ENCODE measurements at places on chromosomes 13 and 19. TPM values are rescaled to one million over a fixed set of nuclear protein-coding genes. Genes with fewer than 3 reads are reported as not detected.

DNA sequence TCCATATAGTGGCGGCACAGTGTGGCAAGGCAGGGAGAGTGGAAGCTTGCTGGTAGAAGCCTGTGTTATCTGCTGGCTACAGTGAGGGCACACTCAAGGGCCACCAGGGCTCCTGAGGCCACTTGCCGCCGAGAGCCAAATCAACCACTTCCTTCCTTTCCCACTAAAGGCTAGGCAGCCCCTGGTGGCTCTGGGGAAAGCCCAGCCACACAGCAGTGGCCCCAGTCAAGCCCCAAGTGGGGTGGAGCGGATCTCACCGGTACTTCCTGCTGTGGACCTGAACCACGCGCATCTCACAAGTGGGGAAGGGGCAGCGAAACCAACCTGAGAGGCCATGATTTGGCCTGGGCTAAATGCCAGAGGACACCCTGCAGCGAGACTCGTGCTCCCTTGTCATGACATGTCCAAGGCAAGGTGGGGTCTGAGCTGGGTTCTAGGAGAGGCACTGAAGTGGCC, 21.9 kb upstream of the SLC35E1 start:
- no peak for DNase-seq

DNA sequence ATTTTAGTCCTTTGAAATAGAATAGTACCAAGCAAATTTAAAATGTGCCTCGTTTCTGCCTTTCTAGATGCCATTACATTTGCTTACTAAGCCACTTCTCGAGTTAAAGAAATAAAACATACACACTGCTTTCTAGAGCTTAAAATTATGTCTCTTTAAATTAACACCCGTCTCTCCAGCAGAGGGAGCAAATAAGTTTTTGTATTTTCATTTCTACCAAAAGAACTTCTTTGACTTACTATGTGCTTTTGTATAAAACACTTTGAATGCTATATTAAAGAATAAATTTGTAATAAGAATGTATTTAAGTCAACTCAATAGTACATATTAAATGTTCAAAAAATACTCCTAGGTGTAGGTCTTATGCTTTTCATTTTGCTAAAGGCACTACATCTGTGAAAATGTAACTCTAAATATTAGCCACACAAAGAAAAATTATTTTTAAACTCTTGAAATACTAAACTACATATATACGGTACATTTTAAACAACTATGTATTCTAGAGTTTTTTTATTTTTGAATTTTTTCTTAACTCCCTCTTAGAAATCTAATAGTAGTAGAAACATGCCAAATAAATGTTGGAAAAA, 269.3 kb upstream of the MIR17HG start:
- peak; percentile 5 for DNase-seq

DNA sequence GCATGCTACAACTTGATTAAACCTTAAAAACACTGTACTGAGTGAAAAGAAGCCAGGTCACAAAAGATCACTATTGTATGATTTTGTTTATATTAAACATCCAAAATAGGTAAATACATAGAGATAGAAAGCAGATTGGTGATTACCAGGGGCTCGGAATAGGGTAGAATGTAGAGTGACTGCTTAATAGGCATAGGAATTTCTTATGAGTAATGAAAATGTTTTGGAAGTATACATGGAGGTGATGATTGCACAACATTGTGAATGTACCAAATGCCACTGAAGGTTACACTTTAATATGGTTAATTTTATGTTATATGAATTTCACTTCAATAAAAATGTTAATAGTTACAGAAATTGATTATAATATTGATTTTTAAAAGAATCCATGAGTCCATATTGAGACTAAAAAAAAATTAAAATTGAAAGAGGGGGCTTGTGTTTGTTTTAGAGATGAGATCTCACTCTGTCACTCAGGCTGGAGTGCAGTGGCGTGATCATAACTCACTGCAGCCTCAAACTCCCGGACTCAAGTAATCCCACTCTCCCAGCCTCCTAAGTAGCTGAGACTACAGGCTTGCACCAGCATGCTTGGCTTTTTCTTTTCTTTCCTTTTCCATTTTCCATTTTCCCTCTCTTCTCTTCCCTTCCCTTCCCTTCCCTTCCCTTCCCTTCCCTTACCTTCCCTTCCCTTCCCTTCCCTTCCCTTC, 85.1 kb downstream of the FNDC3A start:
- DNase-seq, result no peak

Gene ATP4A
- not detected for total RNA-seq

Gene SYMPK
- 94.5 TPM for total RNA-seq

Gene PSG11
- total RNA-seq, result not detected

Gene LRRC63
- not detected for total RNA-seq

Data from endothelial cell of umbilical vein (primary cell).